ENCODE measurements at places on chromosomes 1 and 21. TPM values are rescaled to one million over a fixed set of nuclear protein-coding genes. Genes with fewer than 3 reads are reported as not detected.

- DNase-seq, result peak; percentile 30
These were observed 33.3 kb upstream of the CFAP298 start for GRCh38 chr21:32645261-32646182.

GRCh38 chr1:67691712-67692111 lies 6.7 kb downstream of the GADD45A start:
- DNase-seq, result no peak

DNA sequence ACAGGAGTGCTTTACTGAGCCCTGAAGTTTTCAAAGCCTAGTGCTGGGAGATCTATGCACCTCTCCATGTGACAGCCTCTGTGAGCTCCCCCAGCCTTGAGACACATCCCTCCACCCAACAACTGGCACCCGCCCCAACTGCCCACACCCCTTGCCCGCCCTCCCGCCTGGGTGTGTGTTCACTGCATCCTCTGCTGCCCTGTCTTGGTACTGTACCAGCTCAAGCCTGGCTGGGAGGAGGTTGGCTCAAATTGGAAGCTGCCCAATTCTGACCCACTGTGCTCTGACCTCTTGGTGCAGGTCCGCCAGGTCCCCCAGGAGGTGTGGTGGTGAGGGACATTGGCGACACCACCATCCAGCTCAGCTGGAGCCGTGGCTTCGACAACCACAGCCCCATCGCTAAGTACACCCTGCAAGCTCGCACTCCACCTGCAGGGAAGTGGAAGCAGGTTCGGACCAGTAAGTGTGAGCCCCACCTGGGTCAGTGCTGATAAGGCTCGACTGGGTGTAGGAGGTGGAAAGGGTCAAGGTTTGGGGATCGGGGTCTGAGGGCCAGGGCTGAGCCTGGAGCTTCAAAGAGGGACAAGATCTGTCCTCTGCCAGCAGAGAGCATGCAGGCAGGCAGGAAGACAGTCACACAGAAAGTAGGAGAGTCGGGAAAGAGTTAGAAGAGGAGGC lies 18.0 kb downstream of the TMEM81 start:
- no peak for DNase-seq

DNA sequence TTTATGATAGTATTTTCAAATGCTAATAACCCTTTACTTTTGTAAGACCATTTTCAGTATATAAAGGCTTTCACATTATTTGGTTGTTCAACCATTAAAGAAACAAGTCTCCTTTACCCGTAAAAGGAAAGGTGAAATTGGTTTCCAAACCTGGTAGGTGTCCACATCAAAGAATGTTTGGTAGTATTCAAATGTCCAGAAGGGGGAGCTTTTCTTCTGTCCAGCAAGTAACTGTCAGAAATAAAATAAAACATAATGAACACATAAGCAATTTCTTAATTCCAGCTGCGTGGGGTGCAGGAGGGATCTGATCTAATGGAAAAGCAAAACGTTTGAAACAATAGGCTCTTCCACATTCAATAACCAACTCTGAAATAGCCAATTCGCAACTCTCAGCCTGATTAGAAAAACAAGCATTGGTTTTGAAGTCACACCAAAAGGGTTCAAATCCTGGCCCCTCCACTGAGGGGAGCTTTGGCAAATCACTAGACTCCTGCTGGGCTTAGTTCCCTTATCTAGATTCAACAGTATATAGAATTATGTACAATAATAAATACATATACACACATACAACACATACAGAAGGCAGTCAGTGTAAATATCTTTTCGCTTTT lies 11.0 kb downstream of the YIPF1 start:
- DNase-seq, result no peak

DNA sequence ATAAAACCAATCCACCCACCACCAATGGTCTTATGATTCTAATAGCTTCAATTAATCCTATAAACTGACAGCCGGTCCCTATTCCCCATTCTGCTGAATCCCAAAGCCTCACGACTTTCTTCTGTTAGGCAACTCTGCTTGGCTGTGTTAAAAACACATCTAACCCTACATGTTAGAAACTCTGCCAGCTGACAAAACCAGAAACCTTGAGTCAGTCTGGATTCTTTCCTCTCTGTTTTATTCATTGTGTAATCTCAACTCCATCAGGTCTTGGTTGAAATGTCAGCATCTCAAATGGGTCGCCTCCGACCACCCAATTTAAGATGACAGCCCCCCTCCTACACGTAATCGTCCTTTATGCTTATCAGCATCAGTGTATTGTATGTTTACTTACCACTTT lies 312.1 kb downstream of the DISC1 start:
- no peak for DNase-seq

GRCh38 chr1:184691719-184692324 lies 62.8 kb downstream of the EDEM3 start:
- peak; percentile 81 for DNase-seq

- no peak for DNase-seq
These were observed 12.1 kb upstream of the LRP8 start for GRCh38 chr1:53339736-53340635.

DNA sequence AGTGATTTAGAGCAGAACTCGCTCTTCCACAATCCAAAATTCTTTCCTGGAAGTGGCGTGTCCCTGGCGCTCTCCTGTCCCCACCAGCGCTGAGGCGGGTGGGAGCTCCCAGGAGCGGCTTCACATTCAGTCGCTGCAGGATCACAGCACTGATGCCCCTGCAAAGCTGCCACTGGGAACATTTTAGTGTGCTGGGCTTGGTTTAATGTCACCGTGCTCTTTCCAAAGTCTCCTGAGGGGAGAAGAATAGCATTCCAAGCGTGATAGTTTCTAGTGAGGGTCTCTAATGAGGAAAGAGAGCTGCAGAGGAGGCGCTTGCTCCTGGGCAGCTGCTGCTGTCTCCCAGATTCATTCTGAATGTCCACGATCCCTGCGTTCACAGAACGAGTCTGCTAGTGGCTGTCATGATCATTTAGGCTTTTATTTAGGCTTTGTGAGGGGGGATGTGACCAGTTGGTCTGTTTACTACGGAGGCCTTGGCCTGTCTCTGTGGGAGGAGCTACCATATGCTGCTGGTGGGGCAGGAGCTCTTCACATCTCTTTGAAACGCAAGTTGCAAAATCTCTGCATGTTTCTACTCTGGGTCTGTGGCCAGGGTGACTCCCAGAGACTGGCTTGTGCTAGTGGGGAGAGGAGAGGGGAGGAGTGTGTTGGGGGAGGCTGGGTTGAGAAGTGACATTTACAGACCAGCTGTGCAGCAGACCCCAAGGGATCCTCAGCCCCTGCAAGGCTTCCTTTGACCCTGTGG lies 23.4 kb downstream of the OLFML3 start:
- DNase-seq, result peak; percentile 71

GRCh38 chr1:10146391-10146790 lies 64.0 kb upstream of the KIF1B start:
- DNase-seq, result no peak

RCSD1 gene
- total RNA-seq, result 8.2 TPM

PTGS2 gene
- 46.9 TPM for total RNA-seq

SELP gene
- total RNA-seq, result 2.3 TPM

CRYAA gene
- not detected for total RNA-seq

S100A14 gene
- total RNA-seq, result 27.2 TPM

KCNAB2 gene
- 39.1 TPM for total RNA-seq
